ENCODE measurements at places on chromosomes 3 and 15.
A peak's percentile ranks its signal among the peaks of the same experiment; 100 is the strongest.

- DNase-seq = no peak
These were observed 113.5 kb downstream of the RAB11A start for GRCh38 chr15:65982627-65983322.

DNA sequence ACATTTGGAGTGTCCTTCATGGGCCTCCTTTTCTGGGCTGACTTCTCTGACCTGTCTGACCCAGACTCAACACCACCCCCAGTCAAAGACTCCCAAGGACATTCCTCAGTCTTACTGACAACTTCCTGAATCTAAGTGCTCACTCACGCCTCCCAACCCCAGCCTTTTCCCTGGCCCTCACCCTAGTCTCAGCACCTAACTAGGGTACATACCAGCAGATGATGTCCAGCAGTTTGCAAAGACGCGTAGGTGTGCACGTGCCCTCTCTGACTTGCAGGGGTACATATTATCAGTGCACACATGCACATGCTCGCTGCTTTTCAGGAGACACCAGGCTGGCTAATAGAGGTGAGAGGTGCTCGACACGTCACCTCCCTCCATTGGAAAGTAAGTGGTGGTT is 38.7 kb upstream of the SLCO2A1 start:
- DNase-seq = no peak

- no peak for DNase-seq
These were observed 42.3 kb downstream of the RSRC1 start for GRCh38 chr3:158152186-158152585.

DNA sequence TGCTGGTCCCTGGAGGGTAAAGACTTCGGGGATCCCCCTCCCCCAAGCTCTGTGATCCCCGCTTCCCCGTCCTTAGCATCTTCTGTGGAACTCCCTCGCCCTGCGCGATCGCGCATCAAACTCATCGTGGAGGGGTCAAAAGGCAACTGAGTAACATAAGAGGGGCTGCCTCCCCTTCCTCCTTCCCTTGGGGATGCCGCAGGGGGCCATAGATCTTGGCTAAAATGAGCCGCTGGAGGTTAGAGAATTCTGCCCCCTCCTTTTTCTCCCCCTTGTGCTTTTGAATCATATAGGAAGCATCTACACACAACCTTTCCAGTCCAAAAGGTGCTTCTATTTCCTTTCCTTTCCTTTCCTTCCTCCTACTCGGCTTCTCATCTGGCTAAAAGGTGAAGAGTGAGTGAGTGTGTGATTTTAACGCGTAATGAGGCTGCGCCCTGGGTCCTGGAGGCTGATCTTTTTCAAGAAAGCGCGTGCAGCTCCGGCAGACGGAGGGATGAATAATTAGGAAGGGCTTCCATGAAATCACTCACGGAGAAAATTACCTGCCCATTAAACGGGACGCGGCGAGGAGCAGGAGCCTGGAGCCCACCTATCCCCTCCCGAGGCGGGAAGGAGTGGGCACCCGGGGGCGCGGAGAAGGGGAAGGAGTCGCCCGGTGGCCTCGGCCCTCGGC is 831 bp upstream of the ROBO2 start:
- no peak for DNase-seq

DNA sequence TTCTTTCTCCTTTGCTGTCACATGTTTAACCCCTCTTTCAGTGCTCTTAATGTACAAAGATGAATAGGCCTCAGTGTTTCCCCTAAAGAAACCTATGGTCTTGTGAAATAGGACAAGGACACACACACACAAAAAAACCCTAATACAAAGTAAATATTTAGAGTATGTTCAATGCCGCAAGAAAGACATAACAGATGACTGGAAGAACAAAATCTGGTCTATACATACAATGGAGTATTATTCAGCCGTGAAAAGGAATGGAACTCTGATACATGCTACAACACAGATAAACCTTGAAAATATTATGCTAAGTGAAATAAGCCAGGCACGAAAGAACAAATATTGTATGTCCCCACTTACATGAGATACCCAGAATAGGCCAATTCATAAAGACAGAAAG is 123.1 kb downstream of the ADAM10 start:
- no peak for DNase-seq

DNA sequence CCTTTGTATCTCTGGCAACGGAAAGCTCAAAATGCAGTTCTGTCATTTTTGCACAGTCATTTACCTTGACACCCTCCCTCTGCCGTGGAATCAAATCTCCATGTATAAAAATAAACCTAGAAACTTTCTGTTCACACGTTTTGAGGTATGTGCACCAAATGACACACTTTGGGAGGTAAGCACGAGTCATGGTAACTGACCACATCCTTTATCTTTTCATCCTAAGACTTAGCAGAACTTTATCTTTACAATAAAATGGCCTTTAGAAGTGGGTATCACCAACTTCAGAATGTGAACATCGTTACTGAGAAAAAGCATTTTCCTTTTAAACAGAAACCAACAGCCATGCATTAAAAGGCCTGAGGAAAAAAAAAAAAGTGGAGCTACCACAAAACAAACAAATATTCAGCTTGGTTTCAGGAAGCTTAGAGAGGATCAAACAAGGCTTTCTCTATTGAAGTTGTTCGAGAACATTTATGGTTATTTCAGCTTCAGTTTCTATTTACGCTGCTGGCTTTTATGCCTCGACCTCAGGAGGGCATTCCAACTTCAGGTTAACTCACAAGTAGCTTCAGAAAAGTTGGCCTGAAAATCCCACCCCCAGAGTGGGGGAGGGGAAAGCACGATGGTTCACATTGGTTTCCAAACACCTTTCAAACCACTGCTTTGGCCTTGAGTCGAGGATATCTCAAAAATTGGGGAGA is 171.1 kb upstream of the ICE2 start:
- DNase-seq = peak; percentile 75

- no peak for DNase-seq
These were observed 635 bp downstream of the CD276 start for GRCh38 chr15:73684581-73685455.

DNA sequence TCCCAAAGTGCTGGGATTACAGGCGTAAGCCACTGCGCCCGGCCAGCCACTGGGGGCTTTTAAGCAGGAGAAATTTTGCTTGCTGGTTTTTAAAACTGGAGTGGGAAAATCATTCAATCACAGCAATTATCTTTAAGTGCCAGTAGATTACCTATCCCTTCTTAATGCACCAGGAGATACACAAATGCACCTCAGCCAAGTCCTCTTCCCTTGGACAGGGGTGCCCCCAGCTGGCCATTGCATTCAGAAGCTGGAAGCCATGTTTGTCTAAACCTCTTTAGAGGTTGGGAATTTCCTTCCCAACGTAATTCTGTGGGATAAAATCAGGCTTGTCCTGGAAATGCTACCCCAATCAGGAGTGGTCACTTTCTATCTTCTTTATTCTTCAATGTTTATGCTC is 26.6 kb downstream of the MIX23 start:
- DNase-seq = peak; percentile 18

- no peak for DNase-seq
These were observed 58.9 kb downstream of the SFMBT1 start for GRCh38 chr3:52986938-52987337.

GRCh38 chr15:99973351-99973750 is 240.1 kb upstream of the LYSMD4 start:
- no peak for DNase-seq
